ENCODE measurements at places on chromosomes 7 and 10. TPM values are rescaled to one million over a fixed set of nuclear protein-coding genes. Genes with fewer than 3 reads are reported as not detected.
A peak's percentile ranks its signal among the peaks of the same experiment; 100 is the strongest.

TMEM196 gene
- total RNA-seq, result not detected

TMEM178B gene
- total RNA-seq, result 15.9 TPM

OPALIN gene
- total RNA-seq, result not detected

- no peak for DNase-seq
These were observed 219.5 kb downstream of the CUX1 start for GRCh38 chr7:102036958-102037357.

LIPK gene
- not detected for total RNA-seq

DNA sequence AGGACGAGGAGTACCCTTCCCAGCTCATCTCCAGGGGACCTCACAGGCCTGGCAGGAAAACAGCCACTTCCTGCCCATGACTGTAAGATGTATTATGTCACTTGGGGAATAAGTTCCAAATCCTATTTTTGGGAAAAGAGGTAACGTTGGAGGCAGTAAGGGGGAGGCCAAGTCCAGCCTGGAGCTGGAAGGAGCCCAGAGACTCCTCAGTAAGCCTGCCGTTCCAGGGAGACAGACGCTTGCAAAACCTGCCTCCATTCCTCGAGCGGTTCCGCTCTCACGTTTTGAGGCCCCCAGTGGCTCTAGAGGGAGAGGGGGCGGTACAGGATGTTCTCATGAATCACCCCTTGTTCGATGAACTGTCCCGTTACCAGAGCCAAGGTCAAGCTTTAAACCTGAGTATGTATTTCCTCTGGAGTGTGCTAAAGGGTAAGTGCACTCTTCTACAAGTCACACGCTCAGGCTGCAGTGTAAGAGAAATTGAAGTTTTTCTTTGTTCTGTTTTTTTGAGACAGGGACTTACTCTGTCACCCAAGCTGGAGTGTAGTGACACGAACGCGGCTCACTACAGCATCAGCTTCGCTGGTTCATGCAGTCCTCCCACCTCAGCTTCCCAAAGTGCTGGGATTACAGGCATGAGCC is 45.5 kb upstream of the CYTH3 start:
- DNase-seq, result no peak

BLNK gene
- not detected for total RNA-seq

DNA sequence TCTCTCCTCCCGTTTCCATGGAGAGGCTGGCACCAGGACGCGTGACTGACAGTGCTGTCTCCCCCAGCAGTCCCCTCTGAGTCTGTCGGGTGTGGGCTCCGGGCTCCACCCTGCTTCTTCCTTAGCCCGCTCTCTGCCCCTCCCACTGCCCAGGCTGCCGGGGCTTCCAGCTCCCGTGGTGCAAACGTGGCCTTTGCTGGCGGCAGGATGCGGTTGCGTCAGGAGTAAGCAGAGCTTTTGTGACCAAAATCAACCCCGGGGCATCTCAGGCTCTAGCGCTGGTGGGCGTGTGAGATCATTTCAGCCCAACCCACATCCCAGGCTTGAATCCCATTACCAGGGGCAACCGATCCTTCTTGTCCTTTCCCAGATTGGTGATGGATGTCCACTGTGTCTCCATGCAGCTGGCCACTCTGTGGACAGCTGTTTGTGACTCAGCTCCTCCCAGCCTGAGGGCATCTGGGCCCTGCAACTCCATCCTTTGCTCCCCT is 28.2 kb downstream of the PTPRE start:
- DNase-seq, result no peak

OGDHL gene
- total RNA-seq, result 13.9 TPM

DNA sequence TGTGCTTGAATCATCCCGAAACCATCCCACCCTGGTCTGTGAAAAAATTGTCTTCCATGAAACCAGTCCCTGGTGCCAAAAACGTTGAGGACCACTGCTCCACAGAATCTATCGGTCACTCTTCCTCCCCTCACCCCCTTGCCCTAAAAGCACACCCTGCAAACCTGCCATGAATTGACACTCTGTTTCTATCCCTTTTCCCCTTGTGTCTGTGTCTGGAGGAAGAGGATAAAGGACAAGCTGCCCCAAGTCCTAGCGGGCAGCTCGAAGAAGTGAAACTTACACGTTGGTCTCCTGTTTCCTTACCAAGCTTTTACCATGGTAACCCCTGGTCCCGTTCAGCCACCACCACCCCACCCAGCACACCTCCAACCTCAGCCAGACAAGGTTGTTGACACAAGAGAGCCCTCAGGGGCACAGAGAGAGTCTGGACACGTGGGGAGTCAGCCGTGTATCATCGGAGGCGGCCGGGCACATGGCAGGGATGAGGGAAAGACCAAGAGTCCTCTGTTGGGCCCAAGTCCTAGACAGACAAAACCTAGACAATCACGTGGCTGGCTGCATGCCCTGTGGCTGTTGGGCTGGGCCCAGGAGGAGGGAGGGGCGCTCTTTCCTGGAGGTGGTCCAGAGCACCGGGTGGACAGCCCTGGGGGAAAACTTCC is 784 bp upstream of the SERPINE1 start:
- peak; percentile 96 for DNase-seq

- DNase-seq, result no peak
These were observed 731.4 kb downstream of the KCNMA1 start for GRCh38 chr10:76906256-76906655.

DNA sequence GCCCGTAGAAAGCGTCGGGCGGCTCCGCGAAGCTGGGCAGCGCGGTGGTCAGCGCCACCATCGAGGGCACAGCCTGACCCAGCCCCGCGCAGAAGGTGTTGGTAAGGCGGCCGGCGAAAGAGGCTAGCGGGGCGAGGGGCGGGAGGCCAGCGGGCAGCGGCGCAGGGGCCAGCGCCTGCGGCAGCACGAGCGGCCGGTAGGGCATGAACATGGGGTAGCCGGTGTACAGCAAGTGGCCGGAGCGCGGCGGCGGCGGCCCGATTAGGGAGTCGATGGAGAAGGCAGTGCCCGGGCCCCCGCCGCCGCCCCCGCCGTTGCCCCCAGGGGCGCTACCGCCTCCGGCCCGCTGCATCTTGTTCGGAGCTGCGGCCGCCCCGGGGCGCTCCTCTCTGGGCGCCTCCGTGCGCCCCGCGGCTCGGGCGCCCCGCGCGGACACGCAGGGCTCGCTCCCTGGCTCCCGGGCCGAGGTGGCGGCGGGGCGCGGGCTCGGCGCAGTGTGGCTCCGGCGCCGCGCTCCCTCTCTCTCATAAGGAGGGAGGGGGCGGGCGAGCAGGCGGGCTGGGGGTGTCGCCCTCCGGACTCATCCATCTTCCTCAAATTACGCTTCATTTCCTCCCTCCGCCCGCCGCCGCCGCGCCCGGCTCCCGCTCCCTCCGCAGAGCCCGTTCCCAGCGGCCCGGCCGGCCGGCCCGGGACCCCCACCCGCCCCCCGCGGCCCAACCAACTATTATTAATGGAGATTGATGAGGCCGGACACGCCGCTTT is at the start of gene GBX1:
TSS of gene GBX1 (minus strand) at position 498 of the 765 bp plus-strand sequence. CDS start at position 352, 146 bp downstream.
- DNase-seq, result peak; percentile 49

- DNase-seq, result no peak
These were observed 25.1 kb upstream of the LIMK1 start for GRCh38 chr7:74058486-74058885.

GRCh38 chr7:158929306-158929705 is 72.9 kb downstream of the DYNC2I1 start:
- no peak for DNase-seq

DNA sequence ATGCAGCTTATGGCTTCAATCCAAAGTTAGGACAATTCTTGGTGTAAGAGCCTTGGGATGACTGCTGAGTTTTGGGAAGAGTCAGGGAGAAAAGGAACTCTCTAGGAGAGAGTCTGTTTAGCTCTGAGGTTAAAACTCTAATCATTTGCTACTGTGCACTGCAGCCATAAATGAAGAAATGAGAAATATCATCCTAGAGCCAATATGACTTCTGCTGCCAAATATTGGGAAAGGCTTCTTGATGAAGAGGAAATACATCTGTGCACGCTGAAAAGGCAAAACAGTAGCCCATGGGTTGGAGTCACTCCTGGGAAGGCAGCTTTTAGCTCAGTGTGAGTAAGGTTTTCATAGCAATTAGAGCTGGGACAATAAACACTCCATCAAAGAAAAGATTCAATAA is 308.8 kb downstream of the SFMBT2 start:
- DNase-seq, result no peak

DNA sequence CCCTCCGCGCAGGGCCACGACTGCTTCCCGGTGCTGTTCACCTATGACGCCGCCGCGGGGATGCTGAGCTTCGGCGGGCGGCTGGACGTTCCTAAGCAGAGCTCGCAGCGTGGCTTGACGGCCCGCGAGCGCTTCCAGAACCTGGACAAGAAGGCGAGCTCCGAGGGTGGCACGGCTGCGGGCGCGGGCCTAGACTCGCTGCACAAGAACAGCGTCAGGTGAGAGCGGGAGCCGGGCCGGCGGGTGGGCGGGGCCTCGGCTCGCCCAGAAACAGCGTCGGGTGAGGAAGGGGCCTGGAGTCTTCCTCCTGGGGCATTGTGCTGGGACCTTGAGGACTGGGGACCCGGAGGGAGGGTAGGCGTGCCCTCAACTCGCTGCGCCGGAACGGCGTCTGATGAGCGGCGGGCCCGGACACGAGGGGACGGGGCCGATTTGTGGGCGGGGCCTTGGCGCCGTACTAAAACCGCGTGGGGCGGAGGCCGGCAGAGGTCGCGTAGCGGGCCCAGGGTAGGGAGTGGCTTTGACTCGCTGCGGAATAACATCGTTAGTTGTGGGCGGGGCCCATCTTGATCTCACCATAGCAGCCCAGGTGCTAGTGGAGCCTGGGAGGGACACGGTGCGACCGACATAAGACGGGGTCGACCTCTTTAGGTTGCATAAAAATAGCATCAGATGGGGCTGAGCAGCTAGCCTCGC is 15.6 kb downstream of the PDAP1 start:
- DNase-seq, result peak; percentile 46

DNA sequence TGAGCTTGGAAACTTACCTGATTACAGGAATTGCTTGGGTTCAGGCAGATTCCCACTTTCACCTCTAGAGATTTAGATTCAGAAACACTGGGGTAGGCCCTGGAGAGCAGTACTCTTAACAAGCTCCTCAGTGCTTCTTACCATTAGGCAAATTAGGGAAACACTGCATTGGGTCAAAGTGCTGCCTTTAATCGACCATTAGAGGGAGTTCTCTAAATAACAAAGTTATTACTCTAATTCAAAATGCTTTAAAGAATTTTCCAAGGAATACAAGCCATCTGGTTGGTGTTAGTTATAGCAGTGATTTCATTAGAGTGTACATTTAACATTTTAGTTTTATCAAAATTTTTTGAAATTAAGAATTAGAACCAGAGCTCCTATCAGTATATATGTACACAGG is 324.5 kb downstream of the GFRA1 start:
- DNase-seq, result no peak

GRCh38 chr10:113434950-113435349 is 117.9 kb upstream of the HABP2 start:
- no peak for DNase-seq

GRCh38 chr7:42053834-42054233 is 183.2 kb downstream of the GLI3 start:
- DNase-seq, result no peak

- no peak for DNase-seq
These were observed 91.0 kb upstream of the AFAP1L2 start for GRCh38 chr10:114495303-114495702.

GOT1 gene
- total RNA-seq, result 25.4 TPM

- DNase-seq, result no peak
These were observed 119.1 kb downstream of the TSPAN12 start for GRCh38 chr7:120738816-120739215.

DNA sequence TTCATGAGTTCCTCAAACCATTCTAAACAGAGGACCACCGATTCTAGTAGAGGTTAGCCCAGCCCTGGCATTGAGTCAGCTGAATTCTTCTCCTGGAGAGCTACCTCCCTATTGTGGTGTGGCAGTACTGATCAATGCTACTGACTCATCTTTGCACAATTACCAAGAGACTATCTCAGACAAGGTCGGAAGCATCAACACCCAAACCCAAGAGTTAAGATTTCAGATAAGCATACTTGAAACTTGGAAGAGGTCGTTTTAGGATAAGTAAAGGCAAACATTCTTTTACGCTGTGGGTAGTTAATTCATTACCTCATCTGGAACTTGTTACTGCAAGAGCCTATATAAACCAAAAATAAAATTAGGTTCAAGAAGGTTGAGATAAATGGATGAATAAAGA is 154.6 kb upstream of the NRBF2 start:
- no peak for DNase-seq

CPEB3 gene
- 0.09 TPM for total RNA-seq

DNA sequence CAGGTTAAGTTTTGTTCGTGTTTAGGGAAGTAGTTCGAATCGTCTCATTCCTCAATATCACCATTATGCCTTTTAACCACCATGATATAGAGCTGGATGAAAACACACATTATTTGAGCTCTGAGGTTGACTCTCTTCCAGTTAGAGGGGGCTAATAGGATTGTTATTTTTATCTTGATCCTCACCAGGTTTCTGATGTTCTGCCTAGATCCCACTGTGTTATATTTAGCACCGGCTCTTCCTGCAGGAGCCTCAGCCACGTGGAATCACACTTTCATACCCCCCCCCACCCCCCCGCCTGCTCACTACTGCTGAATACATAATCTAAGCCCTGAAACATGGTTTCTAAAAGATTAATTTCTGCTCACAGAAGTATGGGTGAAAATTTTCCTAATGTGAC is 88.3 kb downstream of the NRCAM start:
- DNase-seq, result no peak

DNA sequence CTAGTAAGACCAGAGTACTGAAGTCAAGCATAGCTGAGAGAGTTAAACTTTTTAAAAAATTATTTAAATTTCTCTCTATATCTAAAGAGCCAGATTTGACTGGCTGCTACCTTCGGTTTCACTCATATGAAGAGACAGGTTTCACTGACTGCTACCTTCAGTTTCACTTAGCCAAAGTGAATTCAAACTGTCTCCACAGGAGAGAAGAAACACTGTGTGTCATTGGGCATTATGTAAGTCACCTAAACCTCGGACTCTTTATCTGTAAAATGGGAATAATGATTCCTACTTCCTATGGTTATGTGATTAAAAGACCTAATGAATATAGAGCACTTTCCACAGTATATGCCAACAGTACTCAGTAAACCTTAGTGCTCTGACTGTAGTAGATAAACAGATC is 41.6 kb upstream of the MET start:
- no peak for DNase-seq

CASD1 gene
- 13.3 TPM for total RNA-seq

- DNase-seq, result no peak
These were observed 66.7 kb upstream of the IL6 start for GRCh38 chr7:22660293-22660692.

GRCh38 chr10:86188326-86188725 is 178.3 kb downstream of the GRID1 start:
- DNase-seq, result no peak

GRCh38 chr7:86964973-86965726 is 94.3 kb downstream of the ELAPOR2 start:
- DNase-seq, result no peak

DNA sequence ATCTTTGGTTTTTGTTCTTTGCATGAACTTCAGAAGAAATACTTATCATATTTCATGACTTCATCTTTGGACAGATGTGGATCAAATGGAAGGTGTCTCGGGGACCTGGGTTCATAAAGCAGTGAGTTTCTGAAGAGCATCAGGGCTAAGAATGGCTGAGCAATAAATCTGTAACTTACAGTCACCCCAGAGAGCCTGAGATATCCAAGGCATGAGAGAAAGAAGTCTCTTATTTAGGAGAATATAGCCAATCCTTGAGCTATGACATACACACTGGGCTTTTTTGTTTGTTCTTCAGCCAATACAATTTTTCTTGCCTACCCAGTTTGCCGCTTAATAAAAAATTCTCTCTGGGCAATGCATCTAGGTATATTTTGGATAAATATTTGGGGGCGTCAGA is 252.6 kb upstream of the INHBA start:
- no peak for DNase-seq
